ENCODE measurements at places on chromosomes 11 and 22.
A peak's percentile ranks its signal among the peaks of the same experiment; 100 is the strongest.

DNA sequence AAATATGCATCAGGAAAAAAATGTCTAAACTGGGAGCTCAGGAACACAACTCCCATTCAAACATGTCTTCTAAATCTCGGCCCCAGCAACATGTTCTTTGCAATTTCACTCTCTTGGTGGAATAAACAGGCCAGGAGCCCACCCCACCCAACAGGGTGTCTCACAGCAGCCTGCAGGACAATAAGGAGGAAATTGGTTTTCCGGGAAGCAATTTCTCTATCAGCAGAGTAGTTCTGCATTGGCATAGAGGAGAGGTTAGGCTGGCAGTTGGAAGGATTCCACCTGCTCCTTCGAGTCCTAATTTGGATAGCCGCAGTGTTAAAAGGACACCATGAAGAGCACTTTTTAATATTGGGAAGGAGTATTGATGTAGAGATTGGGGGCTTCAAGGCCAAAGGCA, 55.9 kb upstream of the BARX2 start:
- no peak for DNase-seq

DNA sequence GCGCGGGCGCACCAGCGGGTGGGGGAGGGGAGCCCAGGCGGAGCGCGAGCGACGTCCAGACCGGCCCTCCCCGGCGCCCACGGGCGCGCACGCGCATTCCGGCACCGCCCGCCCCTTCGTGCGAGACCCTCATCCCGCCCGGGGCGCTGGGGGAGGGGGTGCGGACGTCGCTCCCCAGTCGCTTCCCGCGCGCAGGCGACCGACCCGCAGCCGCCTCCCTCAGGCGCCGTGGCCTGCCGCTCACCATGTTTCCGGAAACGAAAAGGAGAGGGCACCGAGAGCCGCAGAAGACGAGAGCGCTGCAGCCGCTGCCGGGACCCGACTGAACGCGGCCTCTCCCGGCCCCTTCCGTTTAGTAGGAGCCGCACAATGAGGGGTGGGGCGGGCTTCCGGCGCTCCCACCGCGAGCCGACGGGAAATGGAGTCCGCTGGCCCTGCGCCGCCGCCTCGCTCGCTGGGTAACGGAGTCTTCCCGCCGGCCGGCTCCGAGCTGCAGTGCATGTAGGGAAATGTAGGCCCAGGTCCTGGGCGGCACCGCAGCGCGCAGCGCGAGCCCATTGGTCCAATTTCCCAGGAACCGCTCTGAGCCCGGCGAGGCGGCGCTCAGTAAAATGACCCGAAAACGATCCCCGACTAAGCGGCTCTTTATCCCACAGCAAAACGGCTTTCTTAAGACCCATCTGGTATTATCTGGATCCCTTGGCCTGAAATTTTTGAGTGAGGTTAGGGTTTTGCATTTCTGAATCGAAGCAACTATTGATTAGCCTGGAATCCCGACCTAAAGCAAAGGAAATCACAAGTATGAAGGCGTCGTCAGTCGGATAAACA, at the start of gene CFL1:
Gene CFL1 (minus strand): TSS at position 328 of the 828 bp plus-strand sequence. CDS start 81 bp downstream, at position 247.
- peak; percentile 97 for DNase-seq

GRCh38 chr11:31947051-31947450, 135.9 kb upstream of the PAX6 start:
- DNase-seq = no peak

DNA sequence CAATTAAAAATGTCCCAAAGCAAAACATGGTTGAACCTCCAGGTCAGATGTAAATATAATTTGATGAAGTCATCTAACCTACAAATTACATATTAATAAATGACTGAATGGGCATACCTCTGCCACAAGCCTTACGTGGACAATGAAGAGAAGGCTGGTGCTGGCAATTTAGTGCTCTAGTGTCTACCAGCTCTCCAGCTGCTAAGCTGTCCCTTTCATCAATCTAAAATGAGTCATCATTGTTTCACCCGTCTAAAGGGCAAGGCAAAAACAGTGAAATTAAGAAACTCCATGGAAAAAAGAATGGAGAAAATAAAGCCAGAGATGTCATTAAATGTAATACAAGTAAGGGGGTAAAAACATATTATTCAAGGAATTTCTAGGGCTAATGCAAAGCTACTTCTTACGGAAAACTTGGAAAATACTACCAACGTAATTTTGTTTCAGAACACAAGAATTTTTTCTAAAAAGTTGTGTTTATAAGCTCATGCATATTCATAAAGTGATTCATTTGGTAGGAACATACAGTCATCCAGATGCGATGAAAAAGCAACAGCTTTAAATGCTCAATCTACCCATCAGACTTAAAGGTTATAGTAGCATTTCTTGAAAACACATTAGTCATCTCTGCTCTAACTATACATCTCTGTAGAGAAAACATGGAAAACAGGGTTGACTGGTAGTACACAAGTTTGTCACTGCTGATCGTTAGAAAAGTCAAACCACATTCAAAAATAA, 71.5 kb downstream of the SIK3 start:
- no peak for DNase-seq

GRCh38 chr11:1568441-1568911, 3.6 kb downstream of the DUSP8 start:
- no peak for DNase-seq

DNA sequence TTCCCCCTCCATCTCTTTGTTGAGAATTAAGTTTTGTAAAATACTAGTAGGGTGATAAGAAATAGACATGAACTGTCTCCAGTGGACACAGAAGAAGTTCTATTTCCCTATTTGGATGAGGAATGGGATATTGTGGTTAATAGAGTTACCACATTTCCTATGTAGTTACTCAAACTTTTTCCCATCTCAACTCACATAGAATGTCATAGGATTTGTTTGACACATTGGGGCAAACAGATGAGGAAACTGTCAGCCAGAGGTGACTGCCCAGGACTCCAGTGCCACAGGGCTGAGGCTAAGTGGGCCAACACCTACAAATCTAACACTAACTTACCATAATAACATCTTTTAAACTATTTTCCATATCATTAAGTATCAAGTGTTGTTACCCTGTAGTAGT, 58.3 kb downstream of the CCDC83 start:
- DNase-seq = no peak

DNA sequence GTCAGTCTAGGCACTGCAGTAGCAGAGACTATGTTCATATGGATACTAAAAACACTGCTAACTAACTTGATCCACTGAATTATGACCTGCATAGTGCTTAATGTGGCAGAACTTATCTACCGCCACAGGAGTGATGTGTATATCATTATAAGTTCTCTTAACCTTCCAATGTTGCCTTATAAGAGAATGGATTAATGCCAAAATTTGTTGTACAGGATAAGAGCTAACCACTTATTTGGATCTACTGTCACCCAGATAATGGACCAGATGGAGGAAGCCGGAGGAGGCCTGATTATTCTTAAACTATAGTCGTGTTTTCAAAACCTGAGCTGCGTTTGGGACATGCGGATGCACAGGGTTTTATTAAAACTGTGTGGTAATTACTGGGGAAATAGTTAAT, 1.9 kb upstream of the OR51B4 start:
- no peak for DNase-seq

- no peak for DNase-seq
These were observed 10.1 kb downstream of the TXN2 start for GRCh38 chr22:36471341-36471821.

DNA sequence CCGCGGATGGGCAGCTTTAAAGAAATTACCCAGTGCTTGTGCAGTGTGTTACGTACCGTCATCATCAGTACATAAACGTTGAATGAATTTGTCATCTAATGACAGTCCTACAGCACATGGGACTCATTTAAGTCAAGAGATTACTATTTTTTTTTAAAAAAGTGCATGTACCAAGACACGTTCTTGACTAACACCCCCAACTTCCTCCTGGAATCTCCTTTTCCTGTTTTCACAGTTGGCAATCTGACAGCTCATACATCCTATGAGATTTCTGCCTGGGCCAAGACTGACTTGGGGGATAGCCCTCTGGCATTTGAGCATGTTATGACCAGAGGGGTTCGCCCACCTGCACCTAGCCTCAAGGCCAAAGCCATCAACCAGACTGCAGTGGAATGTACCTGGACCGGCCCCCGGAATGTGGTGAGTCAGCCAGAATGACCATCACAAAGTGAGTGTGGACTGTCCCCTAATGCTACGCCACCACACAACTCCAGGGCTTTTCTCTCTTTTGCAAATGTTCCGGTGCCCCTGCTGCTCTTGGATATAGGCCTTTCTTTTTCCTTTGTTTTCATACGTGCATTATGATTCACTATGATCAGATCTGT, 162.0 kb upstream of the SORL1-AS1 start:
- no peak for DNase-seq

GRCh38 chr11:1102221-1102971, 27.7 kb downstream of the MUC2 start:
- no peak for DNase-seq

DNA sequence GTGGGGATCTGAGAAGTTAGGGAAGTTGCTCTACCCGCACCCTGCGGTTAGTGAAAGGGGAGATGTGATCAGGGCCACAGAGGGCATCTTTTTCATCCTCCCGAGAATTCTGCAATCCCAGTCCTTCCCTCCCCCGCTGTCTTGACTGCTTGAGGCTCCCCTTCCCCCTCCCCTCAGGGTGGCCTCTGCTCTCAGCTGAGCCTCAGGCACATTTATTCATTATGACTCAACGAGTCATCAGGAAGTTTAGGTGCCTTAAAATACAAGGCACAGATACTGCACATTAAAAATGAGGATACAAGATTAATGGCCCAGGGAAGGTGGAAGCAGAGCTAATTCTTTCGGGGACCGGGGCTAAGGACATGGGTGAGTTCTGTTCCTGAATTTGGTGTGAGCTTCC, 104.0 kb downstream of the CACNA1I start:
- no peak for DNase-seq

DNA sequence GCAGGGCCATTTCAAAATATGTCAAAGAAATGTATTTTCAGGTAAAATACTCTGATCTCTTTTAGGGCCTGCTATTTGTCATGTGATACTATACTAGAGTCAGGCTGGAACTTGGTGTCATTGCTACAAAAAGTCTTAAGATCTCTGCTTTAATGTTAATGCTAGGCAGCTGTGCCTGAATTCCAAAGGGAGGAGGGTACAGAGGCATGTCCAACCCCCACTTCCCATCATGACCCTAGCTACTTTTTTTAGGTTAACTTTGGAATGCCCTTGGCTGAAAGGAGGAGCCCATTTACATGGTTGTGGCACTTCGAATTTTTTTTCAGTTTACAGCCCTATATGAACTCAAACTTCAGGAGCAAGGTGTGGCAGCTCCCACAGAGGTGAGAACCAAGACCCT, 58.1 kb downstream of the OSBP2 start:
- no peak for DNase-seq

GRCh38 chr22:35600476-35600875, 16.7 kb downstream of the MB start:
- no peak for DNase-seq

DNA sequence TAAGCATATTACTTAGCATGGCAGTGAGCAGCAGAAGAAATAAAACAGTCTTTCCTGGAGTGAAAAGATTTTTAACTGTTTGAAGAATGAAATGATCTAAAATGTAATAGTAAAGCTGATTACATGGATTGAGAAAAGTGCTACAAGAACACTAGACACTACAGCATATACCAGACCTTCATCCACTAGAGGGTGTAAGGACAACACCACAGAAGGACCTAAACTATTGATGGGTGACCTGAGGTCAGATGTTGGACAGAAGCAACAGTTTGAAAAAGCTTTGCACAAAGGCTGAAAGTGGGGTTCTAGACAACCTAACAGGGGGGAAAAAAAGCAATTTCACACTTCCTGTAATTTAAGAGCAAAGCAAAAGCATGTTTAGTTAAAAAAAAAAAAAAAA, 97.7 kb downstream of the RBFOX2 start:
- no peak for DNase-seq

- DNase-seq = peak; percentile 37
These were observed 26.2 kb downstream of the TCP11L1 start for GRCh38 chr11:33065445-33066178.

DNA sequence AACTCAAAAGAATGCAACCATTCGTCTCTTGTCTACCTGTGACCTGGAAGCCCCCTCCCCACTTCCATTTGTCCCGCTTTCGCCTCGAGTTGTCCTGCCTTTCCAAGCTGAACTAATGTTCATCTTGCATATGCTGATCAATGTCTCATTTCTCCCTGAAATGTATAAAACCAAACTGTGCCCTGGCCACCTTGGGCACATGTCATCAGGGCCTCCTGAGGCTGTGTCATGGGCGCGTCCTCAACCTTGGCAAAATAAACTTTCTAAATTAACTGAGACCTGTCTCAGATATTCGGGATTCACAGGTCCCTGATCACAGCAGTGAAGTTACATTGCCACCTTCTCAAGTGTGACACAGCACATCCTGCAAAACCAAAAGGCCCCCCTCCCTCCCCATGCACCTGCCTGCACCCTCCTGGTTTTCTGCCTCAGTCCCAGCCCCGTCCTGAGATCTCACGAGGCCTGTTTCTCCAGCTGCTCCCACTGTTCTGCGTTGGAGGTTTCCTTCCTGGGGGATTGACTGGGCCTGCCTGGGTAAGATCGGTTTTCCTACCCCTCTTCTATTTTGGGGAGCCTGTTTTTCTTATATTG, 1328.7 kb downstream of the TBC1D22A start:
- DNase-seq = no peak

DNA sequence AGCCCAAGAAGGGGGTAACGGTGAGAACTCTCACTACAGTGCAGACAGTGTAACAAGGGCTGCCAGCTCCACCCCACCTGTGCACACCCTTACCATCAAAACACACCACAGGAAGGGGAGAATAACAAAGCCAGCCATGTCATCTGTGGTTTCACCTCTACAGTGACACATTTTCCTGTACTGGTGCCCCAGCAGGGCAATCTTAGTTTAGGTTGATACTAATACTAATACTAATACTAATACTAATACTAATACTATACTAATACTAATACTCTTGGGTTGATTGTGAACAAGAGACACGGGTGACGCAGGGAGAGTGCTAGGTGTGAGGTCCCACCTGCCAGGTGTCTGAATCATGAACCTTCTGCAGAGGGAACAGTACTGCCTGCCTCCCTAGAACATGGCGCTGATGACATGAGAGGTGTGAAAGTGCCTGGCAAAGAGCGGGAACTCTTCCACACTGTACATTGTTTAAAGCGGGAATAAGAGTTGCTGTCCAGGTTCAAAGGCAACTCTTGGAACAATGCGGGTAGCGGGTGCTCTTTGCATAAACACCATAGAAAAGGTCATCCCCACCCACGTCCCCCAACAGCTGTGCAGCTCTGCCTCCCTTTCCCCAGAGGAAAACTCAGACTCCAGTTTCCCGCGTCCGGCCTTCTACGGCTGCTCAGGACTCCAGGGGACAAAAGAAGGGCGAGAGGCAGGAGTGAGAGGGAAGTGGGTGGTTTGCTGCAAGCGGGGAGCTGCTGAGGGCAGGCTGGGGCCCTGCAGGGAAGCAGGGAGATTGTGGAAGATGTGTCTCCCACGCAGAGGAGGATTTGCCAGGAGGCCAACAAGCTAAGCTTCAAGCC, 25.0 kb upstream of the TMPRSS4 start:
- DNase-seq = peak; percentile 60

DNA sequence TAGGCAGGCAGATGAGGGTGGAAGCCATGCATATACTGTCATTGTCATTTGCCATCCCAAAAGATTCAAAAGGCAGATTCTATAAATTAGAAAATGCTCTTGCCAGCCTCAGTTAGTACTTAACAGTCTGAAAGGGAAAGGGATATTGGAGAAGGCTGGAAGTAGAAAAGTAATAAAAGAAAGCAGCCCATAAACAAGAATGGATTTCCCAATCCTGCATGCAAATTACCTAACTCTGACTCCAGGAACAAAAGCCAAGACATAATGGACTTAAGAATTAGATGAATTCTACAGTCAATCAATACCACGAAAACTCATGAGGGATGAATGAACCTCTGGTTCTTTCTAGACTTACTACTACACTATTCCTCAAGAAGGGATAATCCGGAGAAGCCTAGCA, 5.9 kb downstream of the PAK1 start:
- DNase-seq = no peak
